ENCODE measurements at places on chromosomes 2 and 18.
A peak's percentile ranks its signal among the peaks of the same experiment; 100 is the strongest.

DNA sequence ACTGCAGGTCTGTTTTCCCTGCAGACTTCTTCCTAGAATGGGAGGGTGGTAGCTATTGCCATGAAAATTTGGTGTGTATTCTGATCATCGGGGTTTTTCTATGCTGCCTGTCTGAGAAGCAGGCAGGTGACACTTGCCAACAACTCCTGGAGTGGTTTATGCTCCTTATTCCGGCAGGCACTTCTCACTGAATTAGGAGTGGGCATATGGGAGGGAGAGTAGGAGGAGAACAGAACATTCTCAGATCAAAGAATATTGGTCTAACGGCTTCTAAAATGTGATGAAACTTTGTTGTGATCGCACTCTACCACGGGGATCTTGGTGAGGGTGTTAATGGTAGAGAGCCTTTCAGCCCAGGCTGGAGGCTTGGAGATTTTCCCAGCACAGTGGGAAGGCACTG is 480.8 kb downstream of the PLCL1 start:
- no peak for DNase-seq

DNA sequence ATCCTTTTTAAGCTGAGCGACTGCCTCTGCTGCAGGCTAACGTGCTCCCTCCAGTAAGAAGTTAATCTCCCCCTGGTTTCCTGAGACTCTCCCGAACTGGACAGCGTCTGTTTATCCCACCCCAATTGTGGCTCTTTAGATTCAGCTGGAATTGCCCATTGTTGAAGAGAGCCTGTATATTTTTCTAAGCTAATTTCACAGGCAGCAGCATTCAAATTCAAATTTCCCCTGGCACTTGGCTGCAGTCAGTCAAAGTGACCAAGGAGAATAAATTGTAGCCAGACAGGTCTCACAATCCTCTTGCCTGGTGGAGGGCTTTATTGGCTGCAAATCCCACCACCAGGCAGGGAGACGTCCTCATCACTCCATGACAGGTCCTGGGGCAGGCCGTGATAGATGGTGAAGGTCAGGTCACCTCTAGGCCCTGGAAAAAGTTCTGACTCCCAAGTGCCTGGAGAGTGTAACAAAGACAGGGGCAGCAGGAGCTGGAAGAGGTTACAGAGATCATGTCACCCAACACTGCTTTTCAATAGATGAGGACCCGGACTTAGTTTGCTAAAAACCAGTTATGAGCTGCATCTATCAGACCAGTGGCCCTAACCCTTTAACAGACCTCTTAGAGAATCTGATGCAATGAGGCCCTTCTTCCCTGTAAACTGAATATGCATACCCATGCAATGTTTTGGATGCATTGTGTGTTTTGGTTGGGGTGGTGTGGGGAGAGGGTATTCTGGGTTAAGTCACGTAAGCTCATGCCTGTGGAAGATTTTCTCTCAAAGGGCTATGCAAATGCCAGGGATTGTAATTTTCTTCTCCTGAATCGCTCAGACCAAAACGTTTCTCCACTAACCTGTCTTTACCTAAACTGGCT is 32.3 kb upstream of the C18orf32 start:
- peak; percentile 55 for DNase-seq

DNA sequence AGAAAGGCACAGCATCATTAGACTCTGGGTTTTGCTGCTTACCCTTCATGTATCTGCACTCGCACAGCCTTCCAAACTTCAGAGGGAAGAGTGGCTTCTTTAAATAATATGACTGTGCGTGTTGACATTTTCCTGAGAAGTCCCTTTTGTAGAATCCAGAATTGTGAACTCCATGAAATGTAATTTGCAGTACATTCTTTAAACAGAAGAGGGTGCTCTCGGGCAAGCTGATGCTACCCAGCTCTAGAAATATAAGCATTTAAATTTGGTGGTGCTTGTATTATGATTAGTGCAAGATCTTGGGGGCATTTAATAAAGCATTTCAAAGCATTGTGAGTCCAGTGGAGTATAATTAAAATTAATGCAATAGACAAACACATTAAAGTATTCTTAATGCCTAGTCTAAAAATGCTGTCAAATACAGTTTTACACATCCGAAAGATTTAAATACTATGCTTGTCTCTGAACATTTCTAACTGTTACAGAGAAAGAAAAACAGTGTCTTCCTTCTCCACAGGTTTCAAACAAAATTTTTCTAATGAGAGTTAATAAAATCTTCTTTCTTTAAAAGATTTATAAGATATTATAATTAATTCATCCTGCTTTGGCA is 17.3 kb upstream of the GTF2A1L start:
- DNase-seq: peak; percentile 85

GRCh38 chr2:17270894-17271293 is 247.3 kb downstream of the RAD51AP2 start:
- DNase-seq: peak; percentile 84

DNA sequence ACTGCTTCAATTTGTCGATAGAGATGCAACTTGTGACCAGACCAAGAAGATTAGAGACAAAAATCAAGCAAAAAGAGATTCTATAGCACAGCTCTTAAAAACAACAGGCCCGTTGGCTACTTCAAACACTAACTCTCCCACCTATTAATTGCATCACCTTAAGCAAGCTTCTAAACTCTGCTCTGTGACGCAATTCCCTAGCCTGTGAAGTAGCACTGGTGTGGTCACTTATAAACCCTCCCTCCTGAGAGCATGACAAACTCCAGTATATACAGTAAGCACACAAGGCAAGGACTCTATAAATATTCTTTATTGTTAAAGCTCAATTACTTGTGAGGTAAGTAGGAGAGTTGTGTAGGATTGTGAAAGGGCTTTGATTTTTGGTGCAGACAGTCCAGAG is 72.3 kb downstream of the CMPK2 start:
- DNase-seq: peak; percentile 36

GRCh38 chr2:110679337-110679707 is 1.5 kb upstream of the BUB1 start:
- peak; percentile 93 for DNase-seq

GRCh38 chr18:39591649-39592048 is 2026.1 kb upstream of the CELF4 start:
- DNase-seq: no peak

GRCh38 chr2:38098421-38099098 is 22.6 kb upstream of the CYP1B1 start:
- no peak for DNase-seq

- no peak for DNase-seq
Measured at GRCh38 chr18:3620146-3621119, 170.5 kb downstream of the TGIF1 start.

Measured in OCI-M1 (cell line).